Hepatic stellate cell (primary cell): ENCODE measurements at places on chromosomes 1 and 21.

GRCh38 chr1:98210064-98210463 lies 289.2 kb upstream of the DPYD start:
- DNase-seq: peak; percentile 14

DNA sequence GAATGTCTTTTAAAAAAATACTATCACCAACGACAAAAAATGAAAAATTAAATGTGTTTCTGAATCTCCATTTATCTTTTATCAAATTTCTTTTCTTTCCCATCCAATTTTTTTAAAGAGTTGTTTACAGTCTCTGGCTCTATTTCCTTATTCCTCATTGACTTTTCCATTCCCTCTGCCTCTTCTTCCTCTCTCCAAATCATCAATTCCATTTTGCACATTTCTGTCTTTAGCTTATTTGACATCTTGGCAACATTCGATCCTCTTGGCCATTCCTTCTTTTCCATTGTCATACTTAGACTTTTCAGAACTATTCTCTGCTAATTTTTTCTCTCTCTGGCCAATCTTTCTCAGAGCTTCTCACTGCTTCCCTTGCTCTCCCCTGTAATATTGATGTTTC lies 497.6 kb downstream of the PLPP3 start:
- no peak for DNase-seq

DNA sequence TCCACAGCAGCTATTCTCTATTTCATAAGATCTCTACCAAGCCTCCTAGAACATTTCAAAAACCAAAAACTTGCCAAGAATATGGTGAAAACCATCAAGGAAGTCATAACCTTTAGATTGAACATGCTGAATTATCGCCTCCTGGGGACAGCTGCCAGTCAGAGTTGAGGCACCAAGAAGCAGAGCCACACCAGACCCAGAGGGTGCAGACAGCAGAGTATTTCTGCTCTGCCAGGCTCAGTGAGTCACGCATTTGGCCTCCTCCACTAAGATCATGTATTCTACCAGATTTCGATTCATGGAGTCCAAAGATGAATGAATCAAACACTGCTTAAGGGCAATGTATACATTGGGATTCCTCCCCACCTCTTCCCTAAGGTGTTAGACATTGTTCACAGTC lies 2.1 kb downstream of the F3 start:
- DNase-seq: no peak

GRCh38 chr1:244356376-244356775 lies 95.3 kb downstream of the ADSS2 start:
- no peak for DNase-seq

GRCh38 chr1:7616953-7617352 lies 154.1 kb upstream of the VAMP3 start:
- DNase-seq: no peak

DNA sequence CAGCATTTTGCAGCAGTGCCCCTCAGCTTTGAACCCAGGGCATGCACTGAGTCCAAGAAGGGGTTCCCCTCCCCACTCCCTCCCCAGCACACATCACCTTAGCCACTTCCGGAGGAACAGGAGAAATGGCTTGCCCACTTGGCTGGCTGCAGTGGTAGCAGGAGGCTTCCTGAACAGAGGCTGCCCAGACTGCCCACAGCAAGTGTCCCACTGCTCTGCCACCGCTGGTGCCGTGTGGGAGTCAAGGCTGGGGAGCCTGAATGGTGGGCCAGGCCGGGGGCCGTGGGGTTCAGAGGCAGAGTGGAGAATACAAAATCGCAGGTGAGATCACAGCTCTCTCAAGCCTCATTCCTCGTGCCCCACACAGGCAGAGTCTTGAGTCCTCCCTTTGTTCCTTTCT lies 34.5 kb downstream of the CD247 start:
- DNase-seq: no peak

DNA sequence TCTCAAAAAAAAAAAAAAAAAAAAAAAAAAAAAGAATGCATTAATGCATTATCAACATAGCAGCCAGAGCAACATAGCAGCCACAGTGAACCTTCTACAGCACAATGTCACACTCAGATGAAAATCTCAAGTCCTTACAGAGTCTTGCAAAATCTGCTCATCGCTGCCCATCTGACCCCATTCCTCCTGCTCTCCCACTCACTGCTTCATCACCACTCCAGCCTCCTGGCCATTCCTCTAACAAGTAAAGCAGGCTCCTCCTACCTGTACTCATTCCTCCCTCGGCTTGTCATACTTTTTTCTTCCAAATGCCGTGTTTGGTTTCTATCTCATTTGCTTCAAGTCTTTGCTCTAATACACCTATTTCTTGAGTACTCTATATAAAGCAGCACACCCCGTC lies 29.5 kb downstream of the BRINP2 start:
- no peak for DNase-seq

GRCh38 chr1:232274236-232274855 lies 355.6 kb downstream of the SIPA1L2 start:
- DNase-seq: no peak

- DNase-seq: no peak
These were observed 31.4 kb upstream of the WASF2 start for GRCh38 chr1:27521336-27521831.

GRCh38 chr1:97071173-97071572 lies 349.6 kb downstream of the PTBP2 start:
- no peak for DNase-seq

GRCh38 chr1:1344655-1345361 lies 4.4 kb downstream of the DVL1 start:
- peak; percentile 87 for DNase-seq

DNA sequence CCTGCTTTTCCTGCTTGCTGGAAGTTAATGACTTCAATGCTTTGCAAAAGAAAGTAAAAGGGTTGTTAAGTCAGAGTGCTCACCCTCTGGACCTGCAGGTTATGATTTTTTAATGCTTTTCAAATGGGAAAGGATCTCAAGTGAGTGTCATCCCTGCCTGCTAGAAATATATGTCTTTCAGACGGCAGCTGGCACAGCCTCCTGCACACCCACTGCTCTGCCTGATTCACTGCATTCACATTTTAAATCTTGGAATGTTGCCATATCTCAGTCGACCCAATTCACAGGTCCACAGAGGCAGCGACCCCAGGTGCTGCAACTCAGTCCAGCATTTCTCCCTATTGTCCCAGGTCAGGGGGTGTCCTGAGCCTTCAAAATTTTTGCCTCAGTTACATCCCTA lies 10.7 kb downstream of the DUSP23 start:
- DNase-seq: no peak

- no peak for DNase-seq
These were observed 282.1 kb downstream of the OMA1 start for GRCh38 chr1:58264462-58264861.

DNA sequence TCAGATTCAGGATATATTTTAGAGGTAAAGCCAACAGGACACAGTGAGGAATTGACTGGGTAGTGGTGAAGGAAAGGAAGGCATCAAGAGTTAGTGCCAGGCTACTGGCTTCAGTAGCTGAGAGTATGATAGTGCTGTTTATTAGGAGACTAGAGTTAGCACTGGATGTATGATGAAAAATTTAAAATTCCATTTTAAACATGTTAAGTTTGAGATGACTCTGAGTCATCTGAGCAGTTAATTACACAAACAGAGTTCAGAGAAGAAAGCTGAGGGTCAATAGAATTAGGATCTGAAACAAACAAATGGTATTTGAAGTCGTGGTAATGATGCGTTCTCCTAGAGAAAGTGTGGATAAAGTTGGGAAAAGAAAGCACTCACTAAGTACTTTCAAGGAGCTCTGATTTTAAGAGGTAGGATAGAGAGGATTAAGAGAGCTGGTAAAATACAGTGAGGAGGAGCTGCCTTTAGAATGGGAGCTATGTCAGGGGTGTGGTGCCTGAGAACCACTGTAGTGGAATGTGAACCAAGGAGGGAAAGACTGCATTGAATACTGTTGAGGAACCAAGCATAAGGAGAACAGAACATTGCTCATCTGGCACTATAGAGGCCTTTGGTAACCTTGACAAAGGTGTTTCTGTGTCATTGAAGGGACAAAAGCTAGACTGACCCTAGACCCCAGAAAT lies 21.7 kb upstream of the SHCBP1L start:
- DNase-seq: no peak

- DNase-seq: no peak
These were observed 77.1 kb downstream of the CLSTN1 start for GRCh38 chr1:9746651-9747050.

DNA sequence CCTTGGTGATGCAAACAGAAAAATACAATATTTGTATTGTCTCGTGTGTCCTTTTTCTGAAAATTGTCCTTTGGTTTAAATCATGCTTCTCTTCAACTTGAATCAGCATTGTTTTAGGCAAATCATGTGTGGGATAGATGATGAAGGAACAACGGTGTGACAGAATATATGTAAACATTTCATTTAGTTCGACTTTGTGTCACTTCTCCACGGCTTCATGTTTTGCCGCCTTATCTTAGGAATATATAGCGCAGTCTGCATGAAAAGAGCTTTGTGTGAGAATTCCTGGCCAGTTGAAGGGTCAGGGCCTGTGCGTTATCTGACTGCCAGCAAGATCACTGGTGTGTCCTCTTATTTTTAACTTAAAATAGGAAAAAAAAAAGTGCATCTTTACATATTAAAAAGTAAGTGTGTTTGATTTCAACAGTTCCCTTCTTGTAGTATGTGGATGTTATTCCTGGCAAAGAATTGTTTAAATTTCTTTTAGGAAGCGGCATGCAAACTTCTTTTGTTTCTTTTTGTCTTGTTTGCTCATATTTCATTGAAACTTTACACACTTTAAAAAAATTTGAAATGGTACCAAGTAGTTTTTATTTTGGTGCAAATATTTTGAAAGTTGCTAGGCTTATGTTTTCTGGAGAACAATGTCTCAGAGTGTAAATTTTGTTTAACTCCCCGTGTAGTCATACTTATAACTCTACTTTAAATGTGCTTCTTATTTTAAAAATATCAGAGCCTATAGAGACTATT lies 465.2 kb downstream of the USP25 start:
- no peak for DNase-seq

- no peak for DNase-seq
These were observed 327.3 kb downstream of the RWDD3 start for GRCh38 chr1:95561346-95561745.

GRCh38 chr1:118039170-118039569 lies 109.6 kb downstream of the WDR3 start:
- no peak for DNase-seq

GRCh38 chr1:201060586-201060985 lies 37.1 kb upstream of the KIF21B start:
- no peak for DNase-seq

DNA sequence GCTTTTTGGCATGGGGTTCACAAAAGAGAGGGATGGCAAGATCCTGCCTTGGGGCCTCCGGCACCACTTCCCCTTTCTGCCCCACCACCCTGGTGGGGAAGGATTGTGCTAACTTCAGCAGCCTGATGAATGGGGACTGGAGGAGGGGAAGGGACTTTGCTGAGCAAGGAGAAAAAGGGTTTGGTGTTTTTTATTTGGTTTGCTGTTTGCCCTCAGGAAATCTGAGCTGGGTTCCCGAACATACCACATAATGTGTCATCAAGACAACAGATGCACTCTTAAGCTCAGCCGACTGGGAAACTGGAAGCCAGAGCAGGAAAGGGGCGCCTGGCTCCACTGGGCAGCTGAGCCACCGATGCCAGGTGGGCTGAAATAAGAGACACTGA lies 19.8 kb downstream of the OLFML2B start:
- DNase-seq: peak; percentile 60

- no peak for DNase-seq
These were observed 10.1 kb downstream of the VANGL2 start for GRCh38 chr1:160410406-160411005.

GRCh38 chr1:204275695-204276370 lies 62.0 kb upstream of the GOLT1A start:
- no peak for DNase-seq

GRCh38 chr1:46193984-46194570 lies 4.2 kb downstream of the POMGNT1 start:
- DNase-seq: no peak

DNA sequence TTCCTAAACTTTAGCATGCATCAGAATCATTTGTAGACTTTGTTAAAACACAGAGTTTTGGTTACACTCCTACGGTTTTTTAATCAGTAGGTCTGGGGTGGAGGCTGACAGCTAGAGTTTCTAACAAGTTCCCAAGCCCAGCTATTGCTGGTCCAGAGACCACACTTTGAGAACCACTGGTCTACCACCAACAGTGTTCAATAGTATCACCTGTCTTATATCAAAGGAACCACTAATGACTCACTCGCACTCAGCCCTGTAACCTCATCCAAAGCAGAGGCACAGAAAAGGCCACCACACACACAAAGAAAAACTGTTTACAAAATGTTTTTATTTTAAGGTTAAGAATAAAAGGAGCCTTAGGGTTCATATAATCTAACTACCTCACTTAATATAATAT lies 68.7 kb downstream of the HIVEP3 start:
- DNase-seq: no peak

- peak; percentile 38 for DNase-seq
These were observed 253.9 kb downstream of the DUSP10 start for GRCh38 chr1:221487781-221488524.

GRCh38 chr1:12296623-12297022 lies 66.8 kb downstream of the VPS13D start:
- DNase-seq: peak; percentile 59

DNA sequence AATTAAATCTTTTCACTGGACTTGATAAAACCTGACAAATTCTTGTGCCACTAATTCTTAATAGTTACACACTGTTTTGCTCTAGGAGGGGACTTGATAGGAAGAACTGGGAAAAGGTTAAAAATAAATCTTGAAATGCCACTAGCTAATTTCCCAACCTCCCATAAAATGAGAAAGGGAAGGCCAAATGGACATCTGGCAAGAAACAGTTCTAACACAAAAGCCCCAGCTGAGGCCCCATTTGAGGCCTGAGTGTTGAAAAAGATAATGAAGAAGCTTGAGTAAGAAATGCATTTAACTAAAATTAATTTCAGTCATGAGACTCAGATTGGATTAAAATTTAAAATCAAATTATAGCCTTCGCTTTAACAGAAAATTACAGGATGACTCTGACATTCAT lies 11.2 kb upstream of the RAP1GAP start:
- DNase-seq: no peak

GRCh38 chr1:188372821-188373220 lies 1544.1 kb downstream of the PLA2G4A start:
- no peak for DNase-seq

GRCh38 chr1:201226178-201226514 lies 35.5 kb downstream of the IGFN1 start:
- no peak for DNase-seq

GRCh38 chr1:151980287-151981177 lies 13.1 kb downstream of the S100A10 start:
- DNase-seq: peak; percentile 72
